Stimulated activated CD4-positive, alpha-beta T cell treated with anti-CD3 and anti-CD28 coated beads, TNF-alpha, amount 100 ng/mL, for 24 hours (primary cell): ENCODE measurements at places on chromosomes 11 and 22.

DNA sequence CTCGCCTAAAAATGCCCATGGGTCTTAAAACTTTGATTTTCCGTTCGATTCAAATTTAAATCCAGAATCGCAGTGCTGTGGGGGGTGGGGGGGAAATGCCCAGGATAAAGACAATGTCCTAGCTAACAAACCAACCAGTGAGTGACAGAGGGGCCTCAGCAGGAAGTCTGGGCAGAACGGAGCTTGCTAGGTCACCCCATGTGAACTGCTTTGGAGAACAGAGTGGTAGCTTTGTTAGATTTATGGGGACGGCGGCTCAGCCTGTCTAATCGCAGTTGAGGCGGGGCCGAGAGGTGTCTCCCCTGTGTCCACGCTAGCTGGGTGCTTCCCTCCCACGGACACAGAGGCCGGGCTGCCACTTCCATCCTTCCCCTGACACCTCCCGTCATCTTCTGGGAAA lies 243.9 kb downstream of the CTTN start:
- no peak for DNase-seq

DNA sequence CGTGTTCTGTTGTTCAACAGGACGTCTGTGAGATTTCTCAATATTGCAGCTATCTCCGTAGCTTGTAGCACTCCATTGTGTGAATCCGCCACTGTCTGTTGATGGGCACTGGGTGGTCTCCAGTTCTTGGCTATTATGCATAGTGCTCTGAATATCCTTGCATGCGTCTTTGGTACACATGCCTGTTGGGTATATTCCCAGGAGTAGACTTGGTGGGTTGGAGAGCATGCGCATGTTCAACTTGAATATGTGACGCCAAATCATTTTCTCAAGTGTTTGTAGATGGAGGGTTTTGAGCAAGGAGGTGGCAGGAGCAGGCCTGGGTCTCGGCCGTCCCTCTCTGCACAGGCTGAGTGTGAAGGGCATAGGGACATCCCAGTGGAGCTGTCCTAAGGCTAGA lies 24.8 kb upstream of the TSKU start:
- DNase-seq = no peak

DNA sequence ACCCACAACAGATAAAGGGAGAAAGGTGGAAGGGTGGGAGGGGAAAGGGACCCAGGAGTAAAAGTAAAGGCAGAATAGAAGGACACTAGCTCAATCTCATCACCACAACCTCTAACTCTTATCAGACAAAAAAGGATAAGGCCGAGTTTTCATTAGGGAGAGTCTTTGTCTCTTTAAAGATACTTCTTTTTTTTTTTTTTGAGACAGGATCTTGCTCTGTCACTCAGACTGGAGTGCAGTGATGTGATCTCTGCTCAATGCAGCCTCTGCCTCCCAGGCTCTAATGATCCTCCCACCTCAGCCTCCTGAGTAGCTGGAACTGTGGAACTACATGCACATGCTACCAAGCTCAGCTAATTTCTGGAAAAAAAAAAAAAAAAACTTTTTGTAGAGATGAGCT lies 85.6 kb upstream of the CHRM4 start:
- no peak for DNase-seq

- DNase-seq = no peak
Observed at GRCh38 chr11:111833524-111833923, 37.9 kb downstream of the ALG9 start.

- no peak for DNase-seq
Observed at GRCh38 chr11:108160970-108161566, 39.7 kb downstream of the ACAT1 start.

DNA sequence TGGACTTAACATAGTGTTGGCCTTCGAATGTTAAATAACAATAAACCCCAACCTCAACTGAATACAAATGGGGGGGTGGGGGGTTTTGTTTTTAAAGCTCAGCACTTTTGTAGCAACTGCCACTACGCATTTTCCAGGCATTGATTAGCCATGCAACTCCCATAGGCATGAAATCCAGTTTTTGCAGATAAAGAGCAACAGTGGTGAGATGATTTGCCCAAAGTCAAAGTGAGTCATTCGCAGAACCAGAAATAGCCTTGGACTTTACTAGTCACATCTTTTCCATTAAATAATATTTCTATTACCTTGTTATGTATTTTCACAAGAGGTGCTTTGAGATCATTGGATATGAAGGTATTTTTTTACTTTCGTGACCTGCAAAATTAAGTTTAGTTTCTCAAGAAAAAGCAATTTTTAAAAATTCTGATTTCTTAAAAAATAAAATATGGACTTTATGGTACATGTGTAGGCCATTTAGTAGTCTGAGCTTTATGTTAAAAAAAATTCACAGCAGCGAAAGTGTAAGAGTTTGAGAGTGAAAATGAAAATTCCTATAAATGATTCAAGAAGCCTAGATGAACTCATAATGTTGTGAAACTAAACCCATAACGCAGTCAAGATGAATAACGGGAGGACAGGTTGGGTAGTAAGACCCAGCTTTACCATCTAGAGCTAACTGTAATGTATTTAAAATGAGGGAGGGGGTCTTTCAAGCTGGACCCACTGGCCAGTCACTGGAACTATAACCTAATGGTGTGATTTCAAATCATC lies 1.9 kb upstream of the PHF21A start:
- DNase-seq = no peak

- no peak for DNase-seq
Observed at GRCh38 chr22:45548247-45548840, 45.7 kb downstream of the FBLN1 start.

GRCh38 chr11:33608386-33608785 lies 92.2 kb downstream of the C11orf91 start:
- DNase-seq = no peak

DNA sequence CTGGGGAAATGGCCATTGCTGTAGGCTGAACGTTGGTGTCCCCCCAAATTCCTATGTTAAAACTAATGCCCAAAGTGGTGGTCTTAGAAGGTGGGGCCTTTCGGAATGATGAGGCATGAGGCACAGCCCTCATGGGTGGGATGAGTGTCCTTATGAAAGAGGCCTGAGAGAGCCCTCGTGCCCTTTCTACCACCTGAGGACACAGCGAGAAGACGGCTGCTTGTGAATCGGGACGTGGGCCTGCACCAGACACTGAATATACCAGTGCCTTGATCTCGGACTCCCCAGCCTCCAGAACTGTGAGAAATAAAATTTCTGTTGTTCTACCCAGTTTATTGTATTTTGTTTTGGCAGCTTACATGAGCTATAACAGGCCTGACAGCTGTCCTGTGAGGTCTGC lies 162.9 kb upstream of the B3GAT1 start:
- DNase-seq = no peak

DNA sequence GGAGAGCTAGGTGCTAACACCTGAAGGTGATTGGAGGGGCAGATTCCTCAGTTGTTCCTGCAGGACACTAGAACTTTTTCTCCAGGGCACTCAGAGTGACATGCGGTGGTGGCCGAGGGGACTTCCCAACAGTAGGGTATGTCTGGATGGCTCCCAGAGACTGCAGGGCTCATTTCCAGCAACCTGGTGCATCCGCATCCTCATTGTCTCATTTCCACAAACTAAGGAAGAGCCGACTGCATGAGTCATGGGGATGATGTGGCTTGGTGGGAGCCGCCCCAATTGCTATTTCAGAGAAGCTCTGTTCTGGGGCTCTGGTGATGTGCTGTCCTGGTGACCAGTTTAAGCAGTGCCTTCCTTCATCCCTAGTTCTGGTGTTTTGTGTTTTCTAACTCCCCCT lies 2.8 kb upstream of the ROBO4 start:
- DNase-seq = no peak

- DNase-seq = no peak
Observed at GRCh38 chr11:131756479-131757110, 386.2 kb downstream of the NTM start.
